ENCODE measurements at places on chromosomes 12 and 14.

GRCh38 chr12:98725476-98726247 is 80.6 kb downstream of the APAF1 start:
- DNase-seq, result peak; percentile 54

- DNase-seq, result no peak
Observed at GRCh38 chr12:92558215-92558773, 144.5 kb upstream of the PLEKHG7 start.

DNA sequence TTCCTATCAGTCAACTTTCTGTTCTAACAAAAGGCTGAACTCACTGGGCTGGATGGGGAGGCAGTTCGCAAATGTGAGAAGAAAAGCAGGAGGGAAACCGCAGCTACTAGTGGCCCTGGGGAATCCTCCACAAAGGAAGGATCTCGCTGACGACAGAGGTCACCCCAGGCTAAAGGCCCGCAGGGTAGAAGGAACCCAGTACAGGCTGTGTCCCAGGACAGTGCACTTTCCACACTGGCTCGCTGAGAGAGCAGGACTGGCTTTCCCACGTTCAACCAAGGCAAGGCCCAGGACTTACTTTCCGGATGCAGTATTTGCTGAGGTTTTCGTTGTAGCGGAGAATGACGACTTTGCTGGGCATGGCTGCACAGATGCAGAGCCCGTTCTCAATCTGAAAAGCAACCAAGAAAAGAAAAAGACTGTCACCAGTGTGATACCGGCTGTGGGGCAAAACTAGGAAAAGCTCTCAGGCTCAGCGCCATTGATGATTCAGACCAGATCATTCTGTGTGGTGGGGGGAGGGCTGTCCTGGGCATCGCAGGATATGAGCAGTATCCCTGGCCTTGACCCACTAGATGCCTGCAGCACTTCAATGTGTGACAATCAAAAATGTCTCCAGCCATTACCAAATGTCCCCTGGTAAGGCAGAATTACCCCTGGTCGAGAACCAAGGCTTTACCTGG is 36.3 kb downstream of the PRKAB1 start:
- no peak for DNase-seq

GRCh38 chr14:100622708-100623485 is 35.7 kb upstream of the BEGAIN start:
- no peak for DNase-seq

GRCh38 chr14:24146978-24147760 is at the start of gene RNF31:
RNF31 (plus strand) TSS chr14:24147498; CDS start chr14:24147699, 201 bp downstream.
- DNase-seq, result peak; percentile 99

- no peak for DNase-seq
Observed at GRCh38 chr14:75371297-75371696, 56.5 kb upstream of the JDP2 start.

DNA sequence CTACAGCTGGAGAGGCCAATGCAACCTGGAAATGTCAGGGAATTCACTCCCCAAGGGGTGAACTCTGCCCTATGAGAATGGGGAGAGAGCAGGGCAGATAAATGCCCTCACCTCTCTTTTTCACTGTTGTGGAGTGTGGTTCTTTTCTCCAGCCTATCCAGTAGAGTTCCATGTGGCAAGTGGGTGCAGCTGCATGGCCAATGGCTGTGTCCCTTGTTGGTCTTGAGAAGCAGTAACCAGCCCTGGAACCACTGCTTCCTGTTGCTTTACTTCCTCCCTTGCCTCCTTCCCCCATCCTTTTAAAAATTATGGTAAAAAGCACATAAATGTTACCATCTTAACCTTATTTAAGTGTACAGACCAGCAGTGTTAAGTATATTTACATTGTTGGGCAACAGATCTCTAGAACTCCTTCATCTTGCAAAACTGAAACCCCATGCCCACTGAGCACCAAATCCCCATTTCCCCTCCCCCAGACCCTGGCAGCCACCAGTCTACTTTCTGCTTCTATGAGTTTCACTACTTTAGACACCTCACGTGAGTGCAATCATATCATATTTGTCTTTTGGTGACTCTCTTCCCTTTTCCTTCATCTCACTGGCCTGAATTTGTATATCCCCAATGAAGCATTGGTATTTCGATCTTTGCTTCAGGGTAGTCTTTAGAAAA is 77.0 kb upstream of the GRIP1 start:
- DNase-seq, result no peak

- no peak for DNase-seq
Observed at GRCh38 chr12:67152451-67152850, 116.7 kb upstream of the CAND1 start.

- DNase-seq, result no peak
Observed at GRCh38 chr14:34232790-34233189, 229.2 kb downstream of the SPTSSA start.

DNA sequence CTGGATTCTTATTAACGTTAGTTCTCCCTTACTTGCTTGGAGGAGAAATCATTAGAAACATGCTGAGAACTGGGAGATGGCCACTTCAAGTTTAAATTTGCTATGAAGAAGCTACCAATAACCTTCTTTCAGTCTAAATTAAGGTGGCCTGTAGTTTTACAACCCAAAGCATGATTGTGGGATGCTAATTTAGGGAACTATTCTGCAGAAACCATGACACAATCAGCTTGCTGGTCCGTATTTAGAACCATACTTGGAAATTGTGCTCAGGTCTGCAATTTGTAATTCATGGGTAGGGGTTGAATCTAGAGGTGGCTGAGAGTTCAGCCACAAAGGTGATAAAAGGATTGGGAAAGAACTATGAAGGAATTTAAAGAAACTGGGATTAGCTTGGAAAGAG is 405.7 kb downstream of the RAD51B start:
- DNase-seq, result no peak

GRCh38 chr12:103848917-103849491 is 8.0 kb upstream of the NT5DC3 start:
- no peak for DNase-seq

DNA sequence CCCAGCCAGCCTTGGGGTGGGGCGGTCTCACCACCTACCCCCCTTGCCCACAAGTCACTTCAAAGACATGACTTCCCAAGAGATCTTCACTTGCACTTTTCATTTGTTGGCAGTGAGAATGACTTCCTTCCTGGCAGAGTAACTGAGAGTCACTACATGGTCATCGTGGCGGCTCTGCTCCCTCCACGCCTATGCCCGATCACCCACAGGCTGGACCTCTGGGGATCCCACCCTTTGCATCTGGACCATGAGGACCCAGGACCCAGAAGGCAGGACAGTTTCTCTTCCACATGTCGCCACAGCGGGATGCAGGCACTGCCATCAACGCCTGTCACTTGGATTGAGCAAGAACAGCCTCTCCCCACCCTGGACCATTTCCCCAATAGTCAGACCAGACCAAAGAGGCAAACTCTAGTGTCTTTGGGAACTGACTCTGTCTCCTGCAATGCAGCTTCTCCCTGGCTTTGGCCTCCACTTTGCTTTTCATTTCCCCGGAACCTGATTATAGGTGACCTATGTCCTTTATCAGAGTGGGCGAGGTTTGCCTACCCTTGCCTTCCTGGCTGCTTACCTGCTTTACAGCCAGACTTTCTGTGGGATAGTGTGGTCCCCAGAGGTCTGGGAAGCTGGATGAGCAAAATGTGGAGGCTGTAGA is 3.6 kb downstream of the VDR start:
- DNase-seq, result no peak

- no peak for DNase-seq
Observed at GRCh38 chr12:18719922-18720510, 17.8 kb downstream of the PLCZ1 start.

- DNase-seq, result no peak
Observed at GRCh38 chr12:92493816-92494215, 209.0 kb upstream of the PLEKHG7 start.

DNA sequence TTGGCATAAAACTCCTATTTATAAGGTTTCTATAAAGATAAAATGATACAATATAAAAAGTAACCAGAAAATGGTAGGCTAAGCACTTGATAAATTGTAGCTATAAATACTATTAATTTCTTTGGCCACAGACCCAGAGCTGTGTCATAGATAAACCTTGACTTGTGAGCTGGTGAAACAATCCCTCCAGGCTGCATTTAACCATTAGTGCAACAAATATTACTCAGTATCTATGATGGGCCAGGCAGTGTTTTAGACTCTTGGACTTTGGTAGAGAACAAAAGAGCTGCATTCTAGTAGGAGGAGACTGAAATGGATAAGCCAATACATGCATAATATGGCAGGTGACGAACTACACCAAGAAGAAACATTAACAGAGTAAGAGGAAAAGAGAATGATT is 178.1 kb downstream of the BTG1 start:
- no peak for DNase-seq

DNA sequence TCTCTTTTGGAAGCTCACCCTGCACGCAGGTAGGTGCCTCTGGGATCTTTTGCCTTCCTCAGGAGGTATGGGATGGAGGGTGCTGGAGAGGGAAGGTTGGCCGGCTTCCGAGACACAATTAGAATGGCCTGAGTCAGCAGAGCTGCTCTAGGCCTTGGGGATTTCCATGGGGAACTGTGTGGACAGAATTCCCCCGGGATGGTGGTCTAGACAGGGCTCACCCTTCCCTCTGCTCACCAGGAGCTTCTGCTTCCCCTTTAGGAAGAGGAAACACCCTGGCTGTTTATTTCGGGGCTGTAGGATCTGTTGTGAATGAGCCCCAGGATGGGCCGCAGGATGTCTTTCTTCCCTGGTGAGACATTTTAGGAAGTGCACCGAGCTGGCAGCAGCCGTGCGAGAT is 43.7 kb upstream of the TMED10 start:
- no peak for DNase-seq

DNA sequence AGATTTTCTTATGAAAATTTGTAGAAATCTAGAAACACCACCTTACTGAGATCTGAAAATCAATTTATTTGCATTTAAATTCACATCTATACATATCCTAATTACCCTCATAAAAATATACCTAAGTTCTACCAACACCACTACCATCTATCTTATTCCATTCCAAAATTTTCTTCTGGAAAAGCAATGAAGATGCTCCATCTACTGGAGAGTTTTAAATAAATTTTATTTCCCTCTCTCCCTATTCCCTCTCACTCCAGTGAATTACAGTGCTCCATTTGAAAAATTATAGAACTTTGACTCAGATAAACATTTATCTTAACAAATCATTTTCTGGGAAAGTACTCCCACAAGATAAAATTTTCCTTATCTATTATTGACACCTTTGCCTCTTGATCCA is 2.3 kb upstream of the C14orf39 start:
- peak; percentile 13 for DNase-seq

GRCh38 chr14:60720962-60721325 is 3.2 kb downstream of the SIX4 start:
- DNase-seq, result peak; percentile 39

DNA sequence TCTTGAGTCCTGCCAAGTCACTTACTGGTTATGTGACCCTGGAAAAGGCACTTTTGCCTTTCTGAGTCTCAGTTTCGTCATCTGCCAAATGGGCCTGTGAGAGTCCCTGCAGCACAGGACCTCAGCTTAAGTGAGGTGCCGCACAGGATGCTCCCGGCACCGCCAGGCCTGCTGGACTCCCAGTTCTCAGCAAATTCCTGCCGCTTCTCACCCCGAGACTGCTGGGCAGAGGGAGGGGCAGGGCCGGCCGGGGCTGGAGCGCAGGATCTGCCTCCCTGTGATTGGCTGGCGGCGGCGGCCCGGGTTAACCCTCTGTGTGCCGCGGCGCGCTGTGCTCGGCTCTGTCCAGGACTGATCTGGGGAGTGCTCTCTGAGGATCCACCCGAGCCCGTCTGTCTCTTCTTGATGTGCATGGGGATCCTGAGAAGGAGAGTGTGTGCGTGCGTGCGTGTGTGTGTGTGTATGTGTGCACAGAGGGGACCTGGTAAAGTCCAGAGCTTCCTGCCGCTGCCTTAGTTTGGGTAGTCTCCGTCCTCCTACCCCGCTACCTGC is 8.6 kb downstream of the SETD1B start:
- no peak for DNase-seq

GRCh38 chr12:49524660-49525324 is 14.0 kb upstream of the KCNH3 start:
- no peak for DNase-seq

GRCh38 chr12:113609692-113610469 is 138.2 kb upstream of the LHX5 start:
- DNase-seq, result no peak

DNA sequence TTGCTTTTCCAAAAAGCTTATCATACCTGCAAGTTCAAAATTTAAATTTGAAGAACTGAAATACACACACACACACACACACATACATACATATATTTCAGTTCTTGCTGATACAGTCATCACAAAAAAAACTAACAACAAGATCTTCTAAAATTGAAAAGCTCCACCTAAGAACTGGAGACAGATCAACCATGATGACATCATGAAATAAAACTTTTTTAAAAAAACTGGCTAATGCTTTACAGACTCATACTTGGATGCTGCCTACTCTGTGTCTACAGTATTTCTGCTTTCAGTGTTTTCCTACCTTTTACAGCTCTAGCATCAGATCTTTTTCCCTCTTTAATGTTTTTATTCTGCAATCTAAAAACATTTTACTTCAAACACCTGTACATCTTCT is 261.4 kb downstream of the DIO2 start:
- no peak for DNase-seq

DNA sequence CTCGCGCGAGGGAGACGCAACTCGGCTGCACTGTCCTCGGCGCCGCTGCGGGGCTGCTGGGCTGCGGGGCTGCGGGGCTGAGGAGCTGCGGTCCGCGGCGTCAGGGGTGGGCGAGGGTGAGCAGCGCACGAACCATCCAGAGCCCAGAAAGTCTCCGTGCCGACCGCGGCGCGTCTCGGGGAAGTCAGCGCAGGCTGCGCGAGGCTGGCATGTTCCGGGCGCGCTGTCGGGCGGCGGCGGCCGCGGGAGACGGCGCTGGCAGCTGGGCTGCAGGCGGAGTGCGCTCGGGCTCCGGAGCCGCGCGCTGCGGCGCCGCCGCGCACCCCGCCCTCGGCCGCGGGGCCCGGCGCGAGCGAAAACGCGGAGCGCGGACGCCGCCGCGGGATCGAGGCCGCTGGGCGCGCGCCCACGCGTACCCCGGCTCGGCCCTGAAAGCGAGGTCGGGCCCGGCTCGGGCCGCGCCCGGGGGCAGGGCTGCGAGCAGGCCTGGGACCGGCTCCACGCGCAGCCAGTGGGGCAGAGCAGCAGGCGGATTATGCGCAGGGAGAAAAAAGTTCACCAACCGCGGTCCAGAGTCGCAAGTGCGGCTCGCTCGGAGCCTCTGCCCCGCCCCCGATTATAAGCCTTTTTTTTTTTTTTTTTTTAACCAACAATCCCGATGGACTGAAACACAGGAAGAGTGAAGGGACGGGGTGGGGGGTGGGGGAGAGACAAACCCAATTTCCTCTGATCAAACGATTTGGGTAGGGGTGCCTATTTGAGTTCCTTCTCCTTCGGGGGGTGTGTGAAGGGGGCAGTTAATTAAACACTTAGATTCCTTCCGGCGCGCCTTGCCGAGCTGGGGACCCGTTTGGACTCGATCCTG is at the start of gene PRICKLE1:
PRICKLE1 (minus strand) TSS at position 282 of the 865 bp plus-strand sequence. CDS start 117,230 bp downstream, outside the sequence.
- DNase-seq, result no peak

GRCh38 chr12:100187068-100187467 is 13.5 kb upstream of the ACTR6 start:
- no peak for DNase-seq

GRCh38 chr14:62914025-62914424 is 131.2 kb downstream of the KCNH5 start:
- DNase-seq, result no peak

- no peak for DNase-seq
Observed at GRCh38 chr12:10151621-10152020, 20.3 kb downstream of the OLR1 start.

GRCh38 chr12:47054659-47055058 is 24.8 kb upstream of the PCED1B start:
- no peak for DNase-seq

Measured in NCI-H526 (cell line).